ENCODE measurements at places on chromosomes 3 and 15.

GRCh38 chr3:153042088-153042487 lies 119.9 kb upstream of the RAP2B start:
- H3K27me3 ChIP-seq = peaks cover 4% of the 10 kb centered on the region
- no peak for DNase-seq
- no peak overlapping the region for H3K4me3 ChIP-seq
- no peaks in the 10 kb centered on the region for H3K36me3 ChIP-seq
- no peak overlapping the region for H3K27ac ChIP-seq

DNA sequence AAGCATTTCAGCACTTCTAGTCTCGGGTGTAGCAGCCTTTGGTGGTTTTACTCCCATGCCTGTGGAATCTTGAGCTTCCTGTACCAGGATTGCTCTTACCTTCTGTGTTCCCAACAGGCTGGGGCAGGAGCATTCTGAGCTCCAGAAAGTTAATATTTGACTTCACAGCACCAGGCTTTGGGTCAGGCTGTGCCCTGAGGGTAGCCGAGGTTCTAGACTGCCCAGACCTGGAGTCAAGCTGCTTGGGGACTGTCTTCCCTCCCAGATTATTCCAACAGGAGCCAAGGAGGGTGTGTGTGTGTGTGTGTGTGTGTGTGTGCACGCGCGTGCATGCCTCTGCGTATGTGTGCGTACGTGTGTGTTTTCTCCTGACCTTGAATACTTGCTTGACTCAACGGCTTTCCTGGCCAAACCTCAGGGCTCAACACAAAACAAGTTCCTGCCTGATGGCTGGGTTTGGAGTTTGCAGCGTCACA lies 94.8 kb downstream of the FLNB start:
- H3K27me3 ChIP-seq = no peaks in the 10 kb centered on the region
- H3K4me1 ChIP-seq = peaks cover 5% of the 10 kb centered on the region
- H3K27ac ChIP-seq = no peak overlapping the region
- DNase-seq = no peak
- no peak overlapping the region for H3K4me3 ChIP-seq

- H3K4me1 ChIP-seq = peaks cover 7% of the 10 kb centered on the region
- H3K36me3 ChIP-seq = peaks cover 5% of the 10 kb centered on the region
- H3K4me3 ChIP-seq = no peak overlapping the region
- H3K27ac ChIP-seq = no peak overlapping the region
- DNase-seq = no peak
Measured at GRCh38 chr3:188943591-188943990, 228.2 kb upstream of the TPRG1 start.

DNA sequence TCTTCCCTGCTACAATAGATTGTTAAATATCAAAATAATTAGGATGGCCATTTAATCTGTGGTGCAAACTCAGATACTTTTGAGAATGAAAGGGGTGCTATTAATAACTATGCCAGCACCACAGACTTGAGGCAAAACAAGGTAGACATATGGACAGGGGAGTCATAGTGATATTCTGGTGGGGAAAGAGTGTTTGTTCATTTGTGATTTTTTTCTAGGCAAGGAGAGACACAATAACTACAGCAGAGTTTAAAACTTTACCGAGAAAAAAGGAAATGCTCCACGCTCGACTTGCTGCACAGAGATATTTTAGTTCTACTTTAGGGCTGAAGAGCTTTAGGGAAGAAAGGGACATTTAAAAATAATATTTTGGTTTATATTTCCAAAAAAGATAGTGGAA lies 611.2 kb upstream of the GRM7 start:
- H3K4me3 ChIP-seq = no peak overlapping the region
- H3K27me3 ChIP-seq = no peaks in the 10 kb centered on the region
- no peak overlapping the region for H3K27ac ChIP-seq
- no peak for DNase-seq
- no peaks in the 10 kb centered on the region for H3K36me3 ChIP-seq

GRCh38 chr15:77085297-77085696 lies 14.4 kb upstream of the TSPAN3 start:
- no peak overlapping the region for H3K27ac ChIP-seq
- DNase-seq = no peak
- H3K36me3 ChIP-seq = no peaks in the 10 kb centered on the region
- H3K4me1 ChIP-seq = peaks cover 13% of the 10 kb centered on the region
